ENCODE measurements at places on chromosomes 13 and 19.

GRCh38 chr13:68173111-68173510 is 943.0 kb upstream of the PCDH9 start:
- DNase-seq: no peak

GRCh38 chr13:114334305-114335053 is 20.2 kb downstream of the CHAMP1 start:
- no peak for DNase-seq

GRCh38 chr13:45178349-45179162 is 22.3 kb downstream of the KCTD4 start:
- DNase-seq: no peak

DNA sequence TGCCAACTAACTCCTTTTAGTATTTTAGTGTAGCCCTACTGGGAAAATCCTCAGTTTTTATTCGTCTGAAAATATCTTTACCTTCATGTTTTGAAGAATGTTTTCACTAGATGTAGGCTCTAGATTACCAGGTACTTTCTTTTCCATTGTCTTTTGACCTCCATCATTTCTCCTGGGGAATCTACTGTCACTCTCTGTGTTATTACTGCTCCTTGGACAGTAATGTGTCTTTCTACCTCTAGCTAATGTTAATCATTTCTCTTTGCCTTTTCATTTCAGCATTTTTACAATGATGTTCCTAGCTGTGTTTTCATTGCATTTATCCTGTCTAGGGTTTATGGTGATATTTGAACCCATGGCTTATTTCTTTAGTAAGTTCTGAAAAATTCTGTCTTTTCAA is 61.9 kb downstream of the SPACA7 start:
- no peak for DNase-seq

DNA sequence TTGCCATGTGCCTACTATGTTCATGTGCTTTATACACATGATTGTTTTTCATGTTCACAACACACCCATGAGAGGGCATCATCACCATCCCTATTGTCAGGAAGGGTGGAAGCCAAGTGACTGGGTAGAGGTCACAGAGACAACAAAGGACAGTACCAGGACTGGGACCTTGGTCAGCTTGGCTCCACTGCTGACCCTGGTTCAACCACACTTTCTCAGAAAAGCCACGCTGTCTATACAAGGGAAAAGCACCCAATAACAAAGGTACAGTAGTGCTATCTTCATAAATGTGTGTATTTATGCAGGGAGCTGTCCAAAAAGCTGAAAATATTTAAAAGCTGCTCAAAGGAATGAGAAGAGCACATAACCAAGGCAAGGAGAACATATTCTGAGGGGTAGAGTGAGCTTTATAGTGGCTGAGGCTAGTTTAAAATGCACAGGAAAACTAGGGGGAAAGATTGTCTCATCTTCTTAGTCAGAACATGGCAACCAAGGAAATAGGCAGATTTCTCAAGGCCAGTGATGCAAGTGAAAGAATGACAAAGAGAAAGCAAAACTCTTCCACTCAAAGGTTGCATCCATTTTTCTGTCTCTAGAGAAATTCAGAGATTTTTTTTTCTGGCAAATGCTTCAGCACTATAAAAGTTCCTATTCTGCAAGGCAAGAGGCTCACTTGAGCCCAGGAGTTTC is 415.0 kb downstream of the FOXO1 start:
- DNase-seq: no peak

- no peak for DNase-seq
These were observed 1122.8 kb upstream of the ATXN8OS start for GRCh38 chr13:68984688-68985319.

DNA sequence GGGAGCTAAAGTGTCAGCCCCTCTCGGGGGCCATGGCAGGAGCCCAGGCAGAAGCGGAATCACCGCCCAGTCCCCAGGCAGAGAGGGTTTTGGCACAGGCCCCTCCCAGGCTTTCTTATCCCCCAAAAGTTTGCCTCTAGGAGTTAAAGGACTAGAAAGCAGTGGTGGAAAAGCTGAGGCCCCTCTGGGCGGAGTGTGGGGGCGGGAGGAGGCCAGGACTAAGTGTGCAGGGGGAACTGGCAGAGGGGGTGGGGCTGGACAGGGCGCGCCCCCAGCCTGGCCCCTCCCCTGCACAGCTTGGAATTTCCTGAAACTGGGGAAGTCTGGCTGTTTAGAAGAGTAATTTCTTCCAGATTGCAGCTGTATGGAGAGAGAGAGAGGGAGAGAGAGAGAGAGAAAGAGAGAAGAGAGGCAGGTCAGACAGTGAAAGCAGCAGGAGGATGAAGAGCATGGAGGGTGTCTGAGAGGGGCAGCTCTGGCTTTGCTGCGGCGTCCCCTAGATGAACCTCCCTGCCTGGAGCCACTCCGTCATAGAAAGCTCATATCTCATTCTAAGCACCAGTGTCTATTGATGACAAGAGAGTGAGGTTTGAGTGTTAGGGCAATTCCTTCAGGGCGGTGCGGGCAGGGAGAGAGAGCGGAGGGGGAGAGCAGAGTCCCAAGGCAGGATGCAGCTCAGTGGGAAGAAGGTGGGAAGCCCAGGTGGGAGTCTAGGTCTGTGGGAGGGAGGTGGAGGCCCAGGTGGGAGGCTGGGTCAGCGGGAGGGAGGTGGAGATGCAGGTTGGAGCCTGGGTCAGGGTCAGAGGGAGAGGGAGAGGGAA is at the start of gene CDC42EP5:
TSS of gene CDC42EP5 (minus strand) at position 226 of the 821 bp plus-strand sequence. CDS start 7,749 bp downstream, outside the sequence.
- no peak for DNase-seq

DNA sequence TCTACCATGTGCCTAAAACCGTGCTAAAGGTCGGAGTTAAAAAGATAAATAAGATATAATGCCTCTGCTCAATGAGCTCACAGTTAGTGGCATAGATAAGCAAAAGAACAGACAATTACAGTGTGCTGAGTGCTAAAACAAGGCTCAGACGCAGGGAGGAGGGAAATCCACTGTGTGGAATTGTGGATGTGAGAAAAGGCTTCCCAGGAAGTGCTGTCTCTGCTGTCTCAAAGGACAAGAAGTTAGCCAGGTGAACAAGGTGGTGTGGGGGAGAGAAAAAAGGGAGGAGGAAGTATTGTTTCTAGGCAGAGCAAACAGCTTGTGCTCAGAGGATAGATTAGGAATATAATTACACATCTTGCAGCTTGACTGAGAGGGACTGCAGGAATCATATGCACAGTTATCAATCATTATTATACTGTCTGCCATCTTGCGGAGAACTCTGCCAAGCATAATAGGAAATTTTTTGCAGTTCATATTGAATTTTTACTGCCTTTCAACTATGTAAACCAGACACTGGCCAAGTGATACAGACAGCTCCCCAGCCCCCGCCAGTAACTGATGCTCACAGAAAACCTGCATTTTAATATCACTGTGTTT is 9.3 kb downstream of the C13orf42 start:
- no peak for DNase-seq

DNA sequence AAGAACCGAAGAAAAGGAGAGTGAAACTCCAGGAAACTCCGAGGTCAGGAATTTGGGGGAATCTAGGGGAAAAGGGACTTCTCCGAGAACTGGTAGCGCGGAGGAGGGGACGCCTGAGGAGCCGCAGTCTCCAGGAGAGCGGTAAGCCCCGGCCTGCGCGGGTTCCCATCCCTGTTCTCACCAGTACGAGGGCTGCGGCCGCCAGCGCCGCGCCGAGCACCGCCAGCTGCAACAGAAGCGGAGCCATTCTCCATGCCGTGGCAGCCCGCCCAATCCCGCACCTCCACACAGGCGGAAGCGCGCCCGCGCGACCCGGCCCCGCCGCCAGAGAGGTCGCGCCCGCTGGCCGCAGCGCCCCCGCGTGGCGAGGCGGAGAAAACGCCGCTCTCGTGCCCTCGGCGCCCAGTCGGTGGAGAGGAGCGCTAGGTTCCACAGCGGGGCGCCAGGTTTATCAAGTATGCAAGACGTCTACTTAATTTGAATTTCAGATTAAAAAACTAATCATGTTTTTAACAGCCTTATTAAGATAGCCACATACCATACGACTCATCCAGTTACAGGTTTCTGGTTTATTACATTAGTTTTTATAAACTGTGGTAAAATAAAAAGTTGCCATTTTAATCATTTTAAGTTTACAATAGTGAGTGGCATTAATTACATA is at the start of gene ALG5:
TSS of gene ALG5 (minus strand) at position 287 of the 661 bp plus-strand sequence. CDS start at position 247, 40 bp downstream.
- peak; percentile 94 for DNase-seq

DNA sequence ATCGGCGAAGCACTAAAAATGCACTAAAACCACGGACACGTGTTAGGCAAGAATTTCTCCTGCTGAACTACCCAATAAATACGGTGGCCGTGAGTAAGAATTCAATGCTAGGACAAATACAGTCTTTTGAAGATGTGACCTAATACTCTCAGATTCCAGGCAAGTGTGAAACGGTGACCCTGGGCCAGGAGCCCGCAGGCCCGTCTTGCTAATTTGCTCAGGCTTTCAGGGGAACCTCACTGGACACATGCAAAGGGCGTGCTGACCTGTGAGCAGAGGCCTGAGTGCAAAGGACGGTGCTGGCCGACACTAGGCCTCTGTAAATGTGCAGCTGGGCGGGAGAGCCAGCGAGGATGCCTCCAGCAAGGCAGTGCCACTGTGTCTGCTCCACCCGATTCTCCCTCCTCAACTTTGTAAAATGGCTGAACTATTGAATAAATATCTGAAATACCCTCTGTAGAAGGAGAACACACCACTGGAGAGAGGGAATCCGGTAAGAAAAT is 70.1 kb downstream of the STK24 start:
- DNase-seq: no peak

GRCh38 chr13:79228972-79229371 is 177.1 kb downstream of the RBM26 start:
- no peak for DNase-seq

- no peak for DNase-seq
These were observed 24.4 kb downstream of the ELF1 start for GRCh38 chr13:40994581-40995230.

DNA sequence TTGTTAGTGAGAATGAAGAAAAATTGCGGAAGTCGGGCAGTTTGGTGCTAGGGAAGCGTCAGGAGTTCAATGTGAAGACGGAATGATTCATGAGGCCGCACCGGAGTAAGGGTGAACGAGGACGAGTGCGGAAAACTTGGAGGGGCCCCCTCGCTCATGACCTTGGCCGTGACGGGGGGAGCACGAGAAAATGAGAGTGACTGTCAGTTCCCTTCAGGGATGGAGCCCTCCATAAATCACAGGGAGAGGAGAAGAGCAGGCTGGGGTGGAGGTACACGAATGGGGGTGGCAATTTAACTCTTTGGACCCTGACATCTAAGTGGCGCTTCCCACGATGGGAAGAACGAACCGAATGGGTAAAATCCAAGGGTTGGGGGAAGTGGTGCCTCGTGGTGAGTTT is 486.4 kb downstream of the TSHZ3 start:
- no peak for DNase-seq

DNA sequence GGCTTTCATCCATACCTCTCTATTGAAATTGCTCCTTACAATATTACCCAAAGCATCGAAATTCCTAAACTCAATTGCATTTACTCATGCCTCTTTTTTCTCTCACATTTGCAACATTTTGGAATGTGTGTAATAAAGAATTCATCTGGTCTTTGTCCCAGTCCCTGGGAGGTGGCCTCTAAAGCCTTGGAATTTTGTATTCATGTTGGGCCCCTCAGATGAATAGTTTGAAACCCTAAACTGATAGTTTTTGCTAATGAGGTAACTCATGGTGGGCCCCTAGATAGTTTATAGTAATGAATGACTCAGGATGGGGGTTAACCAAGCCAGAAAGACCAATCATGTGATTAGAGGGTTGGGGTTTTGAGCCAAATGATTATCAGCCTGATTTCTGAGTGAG is 490.4 kb downstream of the DIAPH3 start:
- DNase-seq: no peak

DNA sequence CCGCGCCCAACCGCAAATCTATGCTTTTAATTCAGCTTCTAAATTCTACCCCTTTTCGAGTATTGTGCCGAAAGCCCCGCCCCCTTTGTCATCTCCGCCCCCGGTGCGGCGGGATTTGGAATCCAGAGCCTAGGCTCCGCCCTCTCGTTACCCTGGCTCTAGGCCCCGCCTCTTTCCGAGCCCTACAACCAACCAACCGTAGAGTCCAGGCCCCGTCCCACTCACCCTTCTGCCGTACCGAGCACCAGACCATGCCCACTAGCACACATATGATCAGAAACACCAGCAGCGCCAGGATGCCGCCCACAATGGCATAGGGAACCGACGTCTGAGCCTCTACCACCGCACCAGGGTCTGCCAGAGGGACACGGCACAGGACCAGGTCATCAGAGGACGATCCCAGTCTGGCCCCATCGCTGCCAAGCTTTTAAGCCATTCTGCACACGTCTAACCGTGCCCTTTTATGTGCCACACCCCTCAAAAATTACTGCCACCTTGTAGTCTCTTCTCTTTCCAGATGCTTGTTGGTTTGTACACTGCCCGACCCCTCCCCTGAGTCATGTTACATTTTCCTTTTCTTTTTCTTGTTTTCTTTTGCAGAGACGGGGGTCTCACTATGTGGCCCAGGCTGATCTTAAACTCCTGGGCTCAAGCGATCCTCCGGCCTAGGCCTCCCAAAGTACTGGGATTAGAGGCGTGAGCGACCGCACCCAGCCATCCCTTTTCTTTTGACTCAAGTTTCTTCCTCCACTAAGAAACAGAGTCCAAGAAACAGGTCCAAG is 4.7 kb upstream of the ZNF428 start:
- peak; percentile 22 for DNase-seq

DNA sequence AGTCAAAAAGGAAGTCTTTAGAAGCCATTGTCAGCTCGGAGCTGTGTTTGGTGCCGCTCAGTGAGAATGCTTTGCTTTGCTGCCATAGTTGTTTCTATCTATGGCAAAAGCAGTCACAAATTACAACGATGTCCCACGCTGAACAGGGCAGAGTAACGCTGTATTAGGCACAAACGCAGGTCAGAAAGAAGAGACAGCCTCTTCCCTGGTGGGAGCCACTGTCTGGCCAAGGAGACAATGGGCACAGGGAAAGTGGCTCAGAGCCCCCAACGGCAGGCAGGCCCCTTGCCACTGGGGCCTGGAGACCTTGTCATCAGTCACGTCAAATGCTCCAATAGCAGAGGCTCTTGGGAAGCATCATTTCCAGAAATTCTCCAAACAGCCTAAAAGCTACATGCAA is 244.2 kb downstream of the TEX29 start:
- DNase-seq: no peak

DNA sequence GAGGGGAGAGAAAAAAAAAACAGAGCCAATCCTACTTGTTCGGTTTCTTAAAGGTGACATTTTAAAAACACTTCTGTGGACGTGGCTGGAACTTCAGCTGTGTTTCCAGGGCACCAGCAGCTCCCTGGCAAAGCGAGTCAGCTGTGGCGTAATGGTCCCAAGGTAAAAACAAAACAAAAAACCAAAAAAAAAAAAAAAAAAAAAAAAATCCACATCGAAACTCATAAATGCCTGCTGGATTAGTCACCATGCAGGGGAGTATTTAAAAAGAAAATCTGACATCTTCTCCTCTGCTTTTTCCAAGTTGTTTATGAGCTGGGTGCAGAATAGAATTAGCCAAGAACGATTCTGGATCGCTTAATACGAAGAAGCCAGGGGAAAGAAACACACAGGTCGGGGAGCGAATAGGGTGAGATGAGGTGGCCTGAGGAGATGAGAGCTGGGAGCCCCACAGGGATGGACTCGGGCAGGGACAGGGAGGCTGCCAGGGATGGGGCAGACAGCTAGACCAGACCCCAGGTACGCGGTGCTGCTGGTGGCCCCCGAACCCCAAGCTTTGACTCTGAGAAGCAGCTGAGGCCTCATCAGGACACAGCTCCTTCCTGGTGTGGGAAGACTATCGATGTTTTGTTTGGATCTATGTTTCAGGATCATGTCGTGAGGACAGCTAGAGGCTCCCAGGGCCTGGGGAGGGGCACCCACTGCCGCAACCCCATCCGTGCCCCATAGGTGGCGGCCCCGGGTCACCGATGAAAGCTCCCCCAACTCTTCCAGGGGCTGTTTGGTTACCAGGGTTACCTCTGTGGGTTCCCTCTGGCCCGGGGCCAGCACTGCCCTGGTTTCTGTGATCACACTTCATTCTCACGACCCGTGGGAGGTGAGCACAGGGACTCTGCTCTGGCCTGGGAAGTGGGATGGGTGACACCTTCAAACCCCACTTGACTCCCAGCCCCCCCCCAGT is 3.1 kb upstream of the CTXN1 start:
- DNase-seq: peak; percentile 78
